ENCODE measurements at places on chromosomes 2 and 18. TPM values are rescaled to one million over a fixed set of nuclear protein-coding genes. Genes with fewer than 3 reads are reported as not detected.

DNA sequence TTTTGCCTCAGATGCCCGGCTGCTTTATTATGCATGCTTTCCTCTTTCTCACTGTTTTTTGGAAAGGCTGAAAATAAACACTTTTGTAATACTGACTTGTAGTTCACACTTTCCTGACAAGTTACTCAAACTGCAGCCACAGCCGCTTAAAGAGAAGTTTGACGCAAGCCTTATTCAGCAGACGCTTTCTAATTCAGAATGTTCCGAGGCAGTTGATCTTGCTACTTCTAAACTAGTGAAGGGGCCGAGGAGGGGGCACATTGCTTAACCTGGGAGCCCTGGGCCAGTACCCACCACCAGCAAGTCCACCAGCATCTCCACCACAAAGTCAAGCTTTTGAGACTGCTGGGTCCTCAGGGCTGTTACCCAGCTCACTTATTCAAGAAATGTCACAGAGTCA is 71.8 kb upstream of the SPRED2 start:
- DNase-seq = no peak

DNA sequence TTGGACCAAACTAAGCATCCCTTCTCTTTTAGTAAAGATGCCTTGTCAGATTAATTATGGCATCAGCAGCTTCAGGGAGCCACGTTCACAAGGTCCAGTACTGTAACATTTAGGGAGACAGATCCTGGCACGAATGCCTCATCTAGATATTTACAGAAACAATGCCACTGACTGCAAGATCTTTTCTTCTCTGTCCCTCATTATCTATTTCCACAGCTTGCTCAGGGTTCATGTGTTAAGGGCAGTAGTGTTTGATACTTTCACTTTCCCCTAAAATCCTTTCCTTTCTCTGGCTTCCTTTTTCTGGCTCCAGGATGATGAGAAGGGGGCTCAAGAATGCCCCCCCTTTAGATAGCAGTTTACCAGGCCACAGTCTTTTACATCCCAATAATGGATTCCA is 393.9 kb downstream of the BCL11A start:
- peak; percentile 62 for DNase-seq

The SATB2 gene
- total RNA-seq = 6.1 TPM

GRCh38 chr18:46554406-46555080 is 102.5 kb downstream of the LOXHD1 start:
- DNase-seq = no peak

GRCh38 chr18:57095884-57096283 is 51.0 kb upstream of the BOD1L2 start:
- no peak for DNase-seq

Measured in esophagus muscularis mucosa (tissue), 4 donors.